ENCODE measurements at places on chromosomes 2 and 18. TPM values are rescaled to one million over a fixed set of nuclear protein-coding genes. Genes with fewer than 3 reads are reported as not detected.

Gene GKN1
- not detected for total RNA-seq

Gene DAW1
- total RNA-seq = 8.7 TPM

Gene RGPD4
- not detected for total RNA-seq

Gene SEPTIN10
- 72.3 TPM for total RNA-seq

Gene RIT2
- not detected for total RNA-seq

Gene IL36G
- not detected for total RNA-seq

Gene TUBA3E
- total RNA-seq = not detected

Gene UGT1A4
- not detected for total RNA-seq

Gene C2orf80
- total RNA-seq = not detected

Gene MAL
- not detected for total RNA-seq

Gene AQP12B
- not detected for total RNA-seq

Gene TFPI
- 850 TPM for total RNA-seq

Gene MGAT4A
- 0.54 TPM for total RNA-seq

Gene POTEJ
- total RNA-seq = not detected

Gene TUBB8B
- total RNA-seq = not detected

Gene TGFA
- total RNA-seq = not detected

Gene POMC
- 2.8 TPM for total RNA-seq

Gene RTP5
- not detected for total RNA-seq

Gene TXNDC9
- total RNA-seq = 55.1 TPM

All from cardiac atrium fibroblast (primary cell).